ENCODE measurements at places on chromosomes 13 and 19. TPM values are rescaled to one million over a fixed set of nuclear protein-coding genes. Genes with fewer than 3 reads are reported as not detected.

DNA sequence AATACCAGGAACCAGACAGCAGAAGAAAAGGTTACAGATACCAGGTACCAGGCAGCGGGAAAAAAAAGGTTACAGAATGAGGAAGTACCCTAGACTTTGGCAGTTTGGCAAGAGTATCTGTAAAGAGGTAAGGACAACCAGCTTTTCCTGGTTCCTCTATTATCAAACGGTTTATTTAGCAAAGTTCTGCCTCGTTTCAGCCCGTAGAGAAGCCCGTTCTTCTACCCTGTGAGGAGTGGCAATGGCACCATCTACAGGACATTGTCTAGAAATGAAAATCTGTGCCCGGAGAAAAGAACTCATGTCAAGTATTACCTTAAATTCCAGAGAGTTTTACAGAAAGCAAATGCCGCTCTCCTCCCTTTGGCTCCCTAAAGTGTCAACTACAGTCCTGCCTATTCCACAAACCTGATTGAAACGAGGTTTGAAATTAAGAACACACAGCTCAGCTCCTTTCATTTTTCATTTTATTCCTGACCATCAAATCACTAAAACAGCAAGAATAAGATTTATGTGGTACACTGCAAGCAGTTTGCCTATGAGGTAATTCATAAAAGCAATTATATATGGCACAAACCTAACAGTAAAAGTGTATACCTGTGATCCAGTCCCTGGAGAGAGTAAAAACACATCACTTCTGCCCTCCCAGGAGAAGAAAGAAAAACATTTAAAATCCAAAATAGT lies 226.3 kb downstream of the SLC7A1 start:
- no peaks in the 10 kb centered on the region for H3K36me3 ChIP-seq
- no peak for DNase-seq
- H3K4me3 ChIP-seq: no peak overlapping the region
- no peaks in the 10 kb centered on the region for H3K4me1 ChIP-seq

DNA sequence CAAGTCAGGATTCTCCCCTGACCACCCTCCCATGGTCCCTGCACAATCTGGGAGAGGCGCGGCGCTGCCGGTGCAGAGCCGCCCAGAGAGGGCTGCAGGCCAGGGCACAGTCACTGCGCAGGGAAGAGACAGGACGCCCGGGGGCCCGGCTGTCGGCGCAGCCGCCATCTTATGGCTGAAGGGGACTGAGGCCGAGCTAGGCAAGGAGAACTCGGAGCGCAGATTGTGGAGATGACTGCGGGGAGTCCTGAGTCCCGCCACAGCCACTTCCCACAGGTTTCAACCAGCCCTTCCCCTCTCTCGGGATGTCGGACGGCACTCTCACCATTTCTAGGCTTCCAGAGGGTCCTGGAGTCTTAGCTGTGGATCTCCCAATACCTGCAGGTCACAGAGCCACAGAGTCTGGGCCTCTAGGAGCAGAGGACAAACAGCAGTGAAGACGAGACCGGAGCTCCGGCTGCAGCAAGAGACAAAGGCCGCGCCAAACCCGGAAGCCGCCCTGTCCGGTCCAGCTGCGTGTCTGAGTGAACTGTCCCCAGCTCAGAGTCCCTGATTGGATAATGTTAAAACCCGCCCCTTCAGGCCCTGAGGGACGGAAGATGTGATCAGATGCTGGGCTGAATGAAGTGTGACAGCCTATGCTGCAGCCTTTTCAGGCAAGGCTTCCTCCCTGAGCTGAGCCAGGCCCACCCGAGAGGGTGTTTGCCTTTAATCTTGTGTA lies at the start of gene ZNF708:
Gene ZNF708 (minus strand): TSS at position 526 of the 721 bp plus-strand sequence. CDS start 198 bp downstream, at position 328.
- DNase-seq: peak; percentile 90
- H3K4me3 ChIP-seq: peak within 1 kb of the TSS; percentile 78
- peaks cover 7% of the 10 kb centered on the region for H3K36me3 ChIP-seq
- H3K27me3 ChIP-seq: no peaks in the 10 kb centered on the region
- peaks cover 22% of the 10 kb centered on the region for H3K4me1 ChIP-seq
- H3K27ac ChIP-seq: peak within 1 kb of the TSS; percentile 97

- H3K27ac ChIP-seq: no peak overlapping the region
- peaks cover 4% of the 10 kb centered on the region for H3K4me1 ChIP-seq
- no peak overlapping the region for H3K4me3 ChIP-seq
- no peaks in the 10 kb centered on the region for H3K27me3 ChIP-seq
These were observed 478.1 kb upstream of the NBEA start for GRCh38 chr13:34464011-34464410.

DNA sequence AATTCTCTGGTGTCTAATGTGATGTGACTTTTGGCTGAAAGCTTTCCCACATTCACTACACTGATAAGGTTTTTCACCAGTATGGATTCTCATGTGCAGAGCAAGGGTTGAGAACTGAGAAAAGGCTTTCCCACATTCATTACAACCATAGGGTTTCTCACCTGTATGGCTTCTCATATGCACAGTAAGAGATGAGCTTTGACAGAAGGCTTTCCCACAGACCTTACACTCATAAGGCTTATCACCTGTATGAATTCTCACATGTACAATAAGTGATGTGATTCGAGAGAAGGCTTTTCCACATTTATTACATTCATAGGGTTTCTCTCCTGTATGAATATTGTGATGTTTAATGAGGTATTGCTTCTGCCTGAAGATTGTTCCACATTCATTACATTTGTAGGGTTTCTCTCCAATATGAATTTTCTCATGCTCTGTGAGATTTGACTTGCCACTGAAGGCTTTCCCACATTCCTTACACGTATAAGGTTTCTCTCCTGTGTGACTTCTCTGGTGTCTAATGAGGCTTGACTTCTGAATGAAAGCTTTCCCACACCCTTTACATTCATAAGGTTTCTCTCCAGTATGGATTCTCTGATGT lies 14.0 kb downstream of the ZNF260 start:
- H3K36me3 ChIP-seq: peaks cover 37% of the 10 kb centered on the region
- no peaks in the 10 kb centered on the region for H3K27me3 ChIP-seq
- no peak overlapping the region for H3K27ac ChIP-seq
- no peaks in the 10 kb centered on the region for H3K4me1 ChIP-seq

Gene MPND
- total RNA-seq: 41.2 TPM

GRCh38 chr19:10395003-10395402 lies 8.3 kb downstream of the CDC37 start:
- H3K27me3 ChIP-seq: no peaks in the 10 kb centered on the region
- no peak overlapping the region for H3K27ac ChIP-seq
- DNase-seq: no peak
- peaks cover 6% of the 10 kb centered on the region for H3K4me1 ChIP-seq
